ENCODE measurements at places on chromosomes 13 and 19.

DNA sequence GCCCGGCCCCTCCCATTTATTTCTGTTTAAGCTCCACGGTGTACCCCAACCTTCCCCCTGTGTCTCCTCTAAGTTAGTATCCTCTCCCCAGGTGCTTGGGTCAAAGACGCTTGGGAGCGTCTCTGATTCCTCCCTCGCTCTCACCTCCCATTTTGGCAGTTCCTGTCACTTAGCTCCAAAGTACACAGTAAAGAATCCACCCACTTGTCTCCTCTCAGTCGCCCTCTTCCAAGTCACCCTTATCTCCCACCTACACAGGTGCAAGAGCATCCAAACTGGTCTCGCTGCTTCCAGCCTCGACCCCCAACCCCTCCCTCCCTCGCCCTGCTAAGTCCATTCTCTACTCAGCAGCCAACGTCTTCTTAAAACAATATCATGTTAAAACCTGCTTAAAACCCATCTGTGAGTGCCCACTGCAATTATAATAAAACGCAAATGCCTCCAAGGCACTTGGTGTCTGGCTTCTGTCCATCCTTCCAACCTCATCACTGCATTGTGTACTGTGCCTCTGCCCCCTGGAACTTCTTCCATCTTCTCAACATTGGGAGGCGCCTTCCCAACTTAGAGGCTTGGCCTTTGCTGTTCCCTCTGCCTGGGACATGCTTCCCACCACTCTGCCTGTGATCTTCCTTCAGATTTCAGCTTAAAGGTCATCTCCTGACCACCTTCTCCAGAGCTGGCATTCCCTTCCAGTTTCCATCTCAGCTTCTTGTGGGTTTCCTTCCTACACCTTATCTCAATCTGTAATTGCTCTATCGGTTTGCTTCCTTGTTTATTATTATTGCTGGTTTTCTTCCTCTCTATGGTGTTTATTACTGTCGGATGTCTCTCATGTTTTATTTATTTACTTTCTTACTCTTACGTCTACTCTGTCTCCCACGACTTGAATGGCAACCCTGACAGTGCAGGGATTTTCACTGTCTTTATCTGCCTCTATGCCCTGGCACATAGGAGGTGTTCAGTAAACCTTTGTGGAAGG is 9.5 kb upstream of the KLK14 start:
- DNase-seq = no peak

GRCh38 chr13:113489549-113490495 is 689 bp downstream of the DCUN1D2 start:
- peak; percentile 65 for DNase-seq

- DNase-seq = no peak
These were observed 87.3 kb upstream of the ABCC4 start for GRCh38 chr13:95388420-95389079.

DNA sequence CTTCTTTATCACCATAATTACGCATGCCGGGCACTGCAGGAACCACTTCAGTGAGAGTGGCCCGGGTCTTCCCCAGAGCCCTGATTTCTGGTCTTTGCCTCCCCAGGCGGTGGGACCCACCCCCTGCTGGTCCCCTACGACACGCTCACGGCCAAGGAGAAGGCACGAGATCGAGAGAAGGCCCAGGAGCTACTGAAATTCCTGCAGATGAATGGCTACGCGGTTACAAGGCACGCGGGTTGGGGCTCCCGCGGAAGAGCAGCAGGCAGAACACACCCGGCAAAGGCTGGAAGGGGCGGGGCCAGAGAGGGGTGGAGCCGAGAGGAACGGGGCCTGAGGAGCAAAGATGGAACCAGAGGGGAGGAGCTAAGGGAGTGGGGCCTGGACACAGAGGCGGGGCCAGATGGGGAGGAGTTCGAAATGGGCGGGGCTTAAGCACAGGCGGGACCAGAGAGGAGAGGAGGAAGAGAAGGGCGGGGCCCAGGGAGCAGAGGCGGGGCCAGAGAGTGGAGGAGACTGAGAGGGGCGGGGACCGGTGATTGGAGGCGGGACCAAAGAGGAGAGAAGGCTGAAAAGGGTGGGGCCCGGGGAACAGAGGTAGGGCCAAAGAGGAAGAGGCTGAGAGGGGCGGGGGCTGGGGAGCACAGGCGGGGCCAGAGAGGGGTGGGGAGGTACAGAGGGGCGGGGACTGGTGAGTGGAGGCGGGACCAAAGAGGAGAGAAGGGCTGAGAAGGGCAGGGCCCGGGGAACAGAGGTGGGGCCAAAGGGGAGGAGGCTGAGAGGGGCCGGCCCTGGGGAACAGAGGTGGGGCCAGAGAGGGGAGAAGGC is 73.4 kb downstream of the RYR1 start:
- DNase-seq = peak; percentile 70
